Caco-2 (cell line): ENCODE measurements at places on chromosomes 6 and 20. TPM values are rescaled to one million over a fixed set of nuclear protein-coding genes. Genes with fewer than 3 reads are reported as not detected.

NOX3 gene
- not detected in 2 replicates for total RNA-seq

PBOV1 gene
- not detected in 2 replicates for total RNA-seq

SHLD1 gene
- total RNA-seq = 4.8 and 5.4 TPM in 2 replicates

VAPB gene
- 182 and 186 TPM in 2 replicates for total RNA-seq

COL10A1 gene
- total RNA-seq = not detected in 2 replicates

- H3K4me1 ChIP-seq = peaks cover 7% of the 10 kb centered on the region
- no peaks in the 10 kb centered on the region for H3K36me3 ChIP-seq
- H3K4me3 ChIP-seq = no peak overlapping the region
- H3K27ac ChIP-seq = no peak overlapping the region
- no peak for DNase-seq
These were observed 29.3 kb downstream of the ZBTB9 start for GRCh38 chr6:33483678-33484077.

- no peak overlapping the region for H3K27ac ChIP-seq
- no peaks in the 10 kb centered on the region for H3K4me1 ChIP-seq
- no peak for DNase-seq
- 0 out of 2 replicates have a peak, but pooled peaks cover 1% of the 10 kb centered on the region for H3K36me3 ChIP-seq
These were observed 21.0 kb downstream of the SRSF3 start for GRCh38 chr6:36615018-36615761.

- no peak for DNase-seq
- no peaks in the 10 kb centered on the region; the same call in 1 of the 2 replicates for H3K4me1 ChIP-seq
- H3K27ac ChIP-seq = no peak overlapping the region
- H3K4me3 ChIP-seq = no peak overlapping the region
These were observed 39.6 kb upstream of the PRSS35 start for GRCh38 chr6:83472767-83473166.

- no peaks in the 10 kb centered on the region for H3K36me3 ChIP-seq
- DNase-seq = no peak
- H3K4me1 ChIP-seq = no peaks in the 10 kb centered on the region
- no peaks in the 10 kb centered on the region for H3K27me3 ChIP-seq
These were observed 576.4 kb downstream of the HDGFL1 start for GRCh38 chr6:23145781-23146180.

GRCh38 chr6:144007478-144008119 is 460 bp downstream of the PLAGL1 start:
- DNase-seq = no peak
- H3K4me3 ChIP-seq = no peak overlapping the region
- no peaks in the 10 kb centered on the region for H3K4me1 ChIP-seq
- H3K36me3 ChIP-seq = no peaks in the 10 kb centered on the region
- H3K27me3 ChIP-seq = no peaks in the 10 kb centered on the region
